ENCODE measurements at places on chromosomes 16 and 17. TPM values are rescaled to one million over a fixed set of nuclear protein-coding genes. Genes with fewer than 3 reads are reported as not detected.

The PDIA2 gene
- total RNA-seq = 1.4 TPM

The UBALD2 gene
- total RNA-seq = 77.1 TPM

The LIMD2 gene
- total RNA-seq = 3.6 TPM

The KRTAP9-8 gene
- not detected for total RNA-seq

The MRPL58 gene
- 50.1 TPM for total RNA-seq

The CCL7 gene
- not detected for total RNA-seq

The ABCC12 gene
- total RNA-seq = not detected

The SULT1A4 gene
- total RNA-seq = 32.0 TPM

The IGSF6 gene
- 4.7 TPM for total RNA-seq

The PIRT gene
- total RNA-seq = 1.5 TPM

Measured in colonic mucosa (tissue), 4 donors.